ENCODE measurements at places on chromosomes 11 and 22. TPM values are rescaled to one million over a fixed set of nuclear protein-coding genes. Genes with fewer than 3 reads are reported as not detected.
A peak's percentile ranks its signal among the peaks of the same experiment; 100 is the strongest.

The KRTAP5-7 gene
- total RNA-seq = not detected

- H3K4me1 ChIP-seq = peaks cover 30% of the 10 kb centered on the region
- no peaks in the 10 kb centered on the region for H3K27me3 ChIP-seq
- no peak for DNase-seq
These were observed 62.0 kb downstream of the TBC1D22A start for GRCh38 chr22:46824344-46824909.

The AP5B1 gene
- total RNA-seq = 30.9 TPM

The NCAM1 gene
- total RNA-seq = 0.56 TPM

GRCh38 chr22:40450616-40451015 lies 80.2 kb downstream of the SGSM3 start:
- peaks cover 68% of the 10 kb centered on the region for H3K4me1 ChIP-seq
- peaks cover 31% of the 10 kb centered on the region for H3K36me3 ChIP-seq
- H3K27me3 ChIP-seq = no peaks in the 10 kb centered on the region
- no peak for DNase-seq
- no peak overlapping the region for H3K27ac ChIP-seq
- no peak overlapping the region for H3K4me3 ChIP-seq

The GAL gene
- total RNA-seq = 2.2 TPM

The TRIM49 gene
- total RNA-seq = not detected

- no peaks in the 10 kb centered on the region for H3K4me1 ChIP-seq
- no peak overlapping the region for H3K27ac ChIP-seq
- H3K4me3 ChIP-seq = no peak overlapping the region
- H3K27me3 ChIP-seq = no peaks in the 10 kb centered on the region
- no peaks in the 10 kb centered on the region for H3K36me3 ChIP-seq
These were observed 27.9 kb downstream of the NOX4 start for GRCh38 chr11:89463266-89463780.

GRCh38 chr22:24101966-24102365 lies 79.3 kb upstream of the SUSD2 start:
- peaks cover 20% of the 10 kb centered on the region for H3K4me1 ChIP-seq
- no peaks in the 10 kb centered on the region for H3K27me3 ChIP-seq
- no peak for DNase-seq
- H3K36me3 ChIP-seq = peaks cover 22% of the 10 kb centered on the region
- no peak overlapping the region for H3K27ac ChIP-seq
- no peak overlapping the region for H3K4me3 ChIP-seq

DNA sequence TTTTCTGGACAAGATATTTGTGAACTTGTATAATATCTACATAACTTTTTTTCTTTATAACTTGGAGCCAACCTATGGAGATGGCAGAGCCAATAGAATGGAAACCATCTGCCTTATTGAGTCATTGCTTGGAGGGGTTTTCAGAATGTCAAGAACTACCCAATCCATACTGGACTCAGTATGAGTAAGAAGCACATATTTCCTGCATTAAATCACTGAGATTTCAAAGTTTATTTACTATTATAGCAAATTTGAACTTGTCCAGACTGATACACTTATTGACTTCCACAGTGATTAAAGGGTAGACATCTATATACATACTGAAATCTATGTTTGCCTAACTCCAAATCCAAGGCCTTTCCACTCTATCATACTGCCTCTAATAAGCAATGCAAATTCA lies 704.0 kb downstream of the KCNA4 start:
- H3K36me3 ChIP-seq = no peaks in the 10 kb centered on the region
- no peak overlapping the region for H3K4me3 ChIP-seq
- no peak for DNase-seq

The TRIM22 gene
- 138 TPM for total RNA-seq

- DNase-seq = no peak
- peak overlapping the region; percentile 96 for H3K27ac ChIP-seq
- peak overlapping the region; percentile 100 for H3K4me3 ChIP-seq
- peaks cover 25% of the 10 kb centered on the region for H3K4me1 ChIP-seq
- H3K27me3 ChIP-seq = no peaks in the 10 kb centered on the region
These were observed 2.0 kb downstream of the KDM2A start for GRCh38 chr11:67120881-67121710.

- DNase-seq = no peak
- H3K4me3 ChIP-seq = no peak overlapping the region
- H3K4me1 ChIP-seq = peaks cover 7% of the 10 kb centered on the region
- peaks cover 23% of the 10 kb centered on the region for H3K36me3 ChIP-seq
- no peaks in the 10 kb centered on the region for H3K27me3 ChIP-seq
- no peak overlapping the region for H3K27ac ChIP-seq
These were observed 73.4 kb upstream of the YWHAH start for GRCh38 chr22:31870890-31871289.

- no peaks in the 10 kb centered on the region for H3K36me3 ChIP-seq
- H3K4me1 ChIP-seq = no peaks in the 10 kb centered on the region
- H3K4me3 ChIP-seq = no peak overlapping the region
- H3K27ac ChIP-seq = no peak overlapping the region
- no peak for DNase-seq
These were observed 18.1 kb upstream of the ANO1 start for GRCh38 chr11:70059971-70060370.

GRCh38 chr22:16957781-16958180 lies 50.2 kb downstream of the GAB4 start:
- no peaks in the 10 kb centered on the region for H3K27me3 ChIP-seq
- H3K4me3 ChIP-seq = no peak overlapping the region
- no peaks in the 10 kb centered on the region for H3K36me3 ChIP-seq
- DNase-seq = no peak
- no peak overlapping the region for H3K27ac ChIP-seq

DNA sequence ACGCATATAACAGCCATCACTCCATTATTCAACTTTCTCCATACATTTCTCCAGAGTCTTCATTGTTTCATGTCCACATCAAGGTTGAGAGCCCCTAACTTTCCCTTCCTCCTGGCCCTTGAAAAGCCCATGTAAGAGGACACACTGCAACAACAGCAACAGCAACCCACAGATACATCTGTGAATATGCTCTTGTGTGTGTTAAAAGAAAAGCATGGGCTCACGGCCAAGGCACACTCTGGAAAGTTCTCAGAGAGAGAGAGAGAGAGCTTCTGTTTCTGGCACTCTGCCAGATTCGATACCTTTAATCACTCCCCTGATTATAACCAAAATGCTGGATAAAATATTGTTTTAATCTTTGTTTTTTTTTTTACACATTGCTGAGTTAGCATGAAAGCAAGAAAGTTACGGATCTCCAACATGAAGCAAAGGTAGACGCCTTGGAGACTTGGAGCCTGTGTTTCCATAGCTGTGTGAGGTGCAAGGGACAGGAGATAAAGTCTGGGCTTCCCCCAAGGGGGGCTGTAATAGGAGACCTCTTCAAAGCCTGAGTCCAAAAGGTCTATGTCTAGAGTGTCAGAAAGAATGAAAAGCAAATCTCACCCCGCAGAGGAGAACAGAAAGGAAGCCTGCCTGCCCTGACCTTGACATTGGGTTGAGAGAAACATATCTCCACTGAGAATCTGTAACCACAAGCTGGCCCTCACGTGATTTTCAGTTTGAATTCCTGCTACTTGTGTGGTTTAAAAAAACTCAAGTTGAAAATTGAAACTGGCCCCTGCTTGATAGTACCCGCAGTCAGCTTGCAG lies 33.7 kb upstream of the MPPED1 start:
- H3K27me3 ChIP-seq = peaks cover 30% of the 10 kb centered on the region
- H3K27ac ChIP-seq = no peak overlapping the region
- no peaks in the 10 kb centered on the region for H3K36me3 ChIP-seq
- peaks cover 26% of the 10 kb centered on the region for H3K4me1 ChIP-seq
- no peak overlapping the region for H3K4me3 ChIP-seq

The RAG2 gene
- not detected for total RNA-seq

The DHCR7 gene
- 68.9 TPM for total RNA-seq

The RIMBP3C gene
- 0.20 TPM for total RNA-seq

- no peak for DNase-seq
- H3K27ac ChIP-seq = no peak overlapping the region
- H3K36me3 ChIP-seq = no peaks in the 10 kb centered on the region
- H3K4me3 ChIP-seq = no peak overlapping the region
These were observed 231.0 kb upstream of the SORL1-AS1 start for GRCh38 chr11:121683791-121684190.

DNA sequence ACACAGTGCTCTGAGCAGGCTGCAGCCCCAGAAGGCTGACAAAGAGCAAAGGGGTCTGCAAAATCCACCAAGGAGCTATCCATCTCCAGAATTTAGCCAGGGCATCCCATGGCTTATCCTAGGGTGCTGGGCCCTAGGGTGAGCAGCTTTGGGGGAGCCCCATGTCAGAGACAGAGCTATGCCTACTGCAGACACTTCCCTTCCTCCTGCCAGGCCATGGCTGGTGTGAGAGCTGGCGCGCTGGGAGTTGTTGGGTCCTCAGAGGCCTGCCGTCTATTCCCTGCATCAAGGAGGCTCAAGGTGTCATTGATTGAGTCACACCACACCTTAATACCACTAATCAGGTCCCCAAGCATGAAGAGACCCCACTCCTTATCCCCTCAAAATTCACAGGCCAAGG lies 85.3 kb upstream of the TP53I11 start:
- H3K4me3 ChIP-seq = no peak overlapping the region
- no peaks in the 10 kb centered on the region for H3K27me3 ChIP-seq
- no peak for DNase-seq
- H3K27ac ChIP-seq = no peak overlapping the region

DNA sequence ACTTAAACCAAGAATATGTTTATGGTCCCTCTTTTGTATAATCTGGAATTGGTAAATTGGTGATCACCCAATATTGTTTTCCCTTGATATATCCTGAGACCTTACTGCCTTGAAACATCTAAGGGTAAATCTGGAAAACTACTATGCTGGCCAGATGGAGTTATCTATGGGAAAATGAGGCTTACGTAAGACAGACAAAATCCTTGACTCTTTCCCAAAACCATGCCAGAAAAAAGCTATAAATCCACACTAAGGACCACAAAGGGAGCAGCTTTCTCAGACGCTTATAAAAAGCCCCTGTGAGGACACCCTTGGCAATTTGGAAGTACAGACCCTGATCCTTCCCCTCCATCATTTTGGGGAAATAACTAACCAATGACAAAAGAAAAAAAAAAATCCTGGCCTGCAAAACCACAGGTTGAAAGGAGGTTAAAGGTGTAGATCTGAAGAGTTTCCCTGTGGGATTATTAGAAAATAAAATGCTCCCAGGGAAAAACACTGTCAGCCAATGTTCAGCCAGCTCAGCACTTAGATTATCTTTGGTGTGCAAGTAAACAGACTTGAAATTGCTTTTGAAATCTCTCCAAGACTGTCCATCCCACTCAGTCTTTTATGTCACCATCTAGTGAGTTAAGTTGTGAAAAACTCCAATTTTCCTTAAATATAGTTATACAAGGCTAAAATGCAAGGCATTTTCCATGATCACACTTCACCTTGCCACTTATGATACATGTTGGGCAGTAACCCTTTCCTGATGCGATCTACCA lies 6.6 kb upstream of the AMBRA1 start:
- H3K36me3 ChIP-seq = no peaks in the 10 kb centered on the region
- H3K27me3 ChIP-seq = no peaks in the 10 kb centered on the region
- H3K4me3 ChIP-seq = no peak overlapping the region
- no peak overlapping the region for H3K27ac ChIP-seq
- H3K4me1 ChIP-seq = peaks cover 4% of the 10 kb centered on the region

The EEF1G gene
- total RNA-seq = 1,979 TPM

- DNase-seq = peak; percentile 81
- H3K4me1 ChIP-seq = peaks cover 21% of the 10 kb centered on the region
- no peaks in the 10 kb centered on the region for H3K36me3 ChIP-seq
- no peak overlapping the region for H3K4me3 ChIP-seq
- H3K27ac ChIP-seq = peak overlapping the region; percentile 85
These were observed 4.2 kb downstream of the MYRF start for GRCh38 chr11:61756452-61757212.

DNA sequence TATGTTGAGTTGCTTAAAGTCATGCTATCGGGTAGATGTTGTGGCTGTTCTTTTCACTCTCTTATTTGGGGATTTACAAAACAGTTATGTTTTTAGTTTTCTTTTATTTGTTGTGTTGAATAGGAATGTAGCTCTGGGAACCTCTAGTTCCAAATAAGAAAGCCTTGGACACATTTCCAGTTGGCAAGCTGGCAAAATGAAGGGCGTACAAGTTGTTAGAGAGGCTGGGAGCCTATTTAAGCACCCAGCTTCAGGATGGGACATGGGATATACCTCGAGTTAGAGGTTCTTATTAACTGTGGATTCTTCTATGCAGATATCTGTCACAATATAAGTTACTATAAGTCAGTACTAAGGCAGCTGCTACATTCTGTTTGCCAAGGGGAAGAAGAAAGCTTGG lies 22.8 kb downstream of the PPARA start:
- H3K36me3 ChIP-seq = peaks cover 11% of the 10 kb centered on the region
- H3K4me1 ChIP-seq = peaks cover 21% of the 10 kb centered on the region
- no peak for DNase-seq
- H3K27me3 ChIP-seq = no peaks in the 10 kb centered on the region
- H3K4me3 ChIP-seq = no peak overlapping the region

- no peak overlapping the region for H3K27ac ChIP-seq
- H3K4me1 ChIP-seq = no peaks in the 10 kb centered on the region
- no peak for DNase-seq
- no peaks in the 10 kb centered on the region for H3K36me3 ChIP-seq
These were observed 48.2 kb upstream of the FTH1 start for GRCh38 chr11:62015615-62016014.

GRCh38 chr22:37277384-37277783 lies 4.9 kb upstream of the CYTH4 start:
- H3K27ac ChIP-seq = no peak overlapping the region
- H3K36me3 ChIP-seq = no peaks in the 10 kb centered on the region
- H3K4me1 ChIP-seq = peaks cover 57% of the 10 kb centered on the region
- no peak for DNase-seq

DNA sequence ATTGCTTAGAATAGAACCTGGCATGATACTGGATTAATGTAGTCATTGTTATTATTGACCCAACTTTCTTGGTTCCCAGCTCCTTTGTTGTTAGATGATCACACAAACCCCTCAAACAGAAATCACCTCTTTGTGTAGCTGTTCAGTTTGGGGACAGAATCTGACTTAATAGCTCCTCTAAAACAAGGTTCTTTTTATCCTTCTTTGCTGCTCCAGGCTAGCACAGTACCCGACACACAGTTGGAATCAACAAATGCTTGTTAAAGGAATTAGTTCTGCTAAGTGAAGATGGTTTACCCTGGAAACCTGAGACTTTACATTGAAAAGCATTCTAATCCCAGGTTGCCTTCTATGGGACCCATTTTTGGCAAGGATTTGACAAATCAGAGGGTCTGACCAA lies 43.9 kb downstream of the GAB2 start:
- no peak overlapping the region for H3K27ac ChIP-seq
- DNase-seq = no peak
- no peaks in the 10 kb centered on the region for H3K36me3 ChIP-seq
- H3K4me3 ChIP-seq = no peak overlapping the region
- no peaks in the 10 kb centered on the region for H3K4me1 ChIP-seq

- H3K4me3 ChIP-seq = no peak overlapping the region
- no peak for DNase-seq
- no peaks in the 10 kb centered on the region for H3K36me3 ChIP-seq
These were observed 90.5 kb upstream of the LUZP2 start for GRCh38 chr11:24406389-24406788.

- H3K4me1 ChIP-seq = peaks cover 67% of the 10 kb centered on the region
- H3K27me3 ChIP-seq = no peaks in the 10 kb centered on the region
- peaks cover 25% of the 10 kb centered on the region for H3K36me3 ChIP-seq
- H3K27ac ChIP-seq = no peak overlapping the region
- no peak for DNase-seq
These were observed 22.1 kb upstream of the PSMA1 start for GRCh38 chr11:14542324-14542723.

GRCh38 chr11:58659910-58660570 lies 37.6 kb downstream of the CNTF start:
- H3K36me3 ChIP-seq = no peaks in the 10 kb centered on the region
- peaks cover 7% of the 10 kb centered on the region for H3K27me3 ChIP-seq
- peaks cover 5% of the 10 kb centered on the region for H3K4me1 ChIP-seq
- DNase-seq = no peak

Measured in activated CD8-positive, alpha-beta T cell treated with anti-CD3 and anti-CD28 coated beads for 36 hours (primary cell).